ENCODE measurements at places on chromosomes 3 and 15.
A peak's percentile ranks its signal among the peaks of the same experiment; 100 is the strongest.

DNA sequence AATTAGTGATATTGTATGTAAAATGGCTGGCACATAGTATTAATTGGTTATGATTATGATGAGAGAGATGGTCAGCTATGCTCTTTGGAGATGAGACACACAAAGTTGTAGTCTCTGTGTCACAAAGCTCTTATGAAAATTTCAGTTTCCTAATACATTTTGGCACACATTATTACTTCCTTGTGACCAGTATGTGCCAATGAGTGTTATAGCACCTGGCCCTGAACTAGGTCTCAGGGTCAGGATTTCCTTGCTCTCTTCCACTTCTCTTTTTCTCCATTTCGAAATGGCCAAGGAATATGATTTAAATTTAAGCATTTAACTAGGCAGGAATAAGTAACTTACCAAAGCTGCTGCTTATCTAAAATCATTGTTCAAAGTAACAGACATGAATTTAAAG lies 28.0 kb downstream of the TIPARP start:
- no peak for DNase-seq

DNA sequence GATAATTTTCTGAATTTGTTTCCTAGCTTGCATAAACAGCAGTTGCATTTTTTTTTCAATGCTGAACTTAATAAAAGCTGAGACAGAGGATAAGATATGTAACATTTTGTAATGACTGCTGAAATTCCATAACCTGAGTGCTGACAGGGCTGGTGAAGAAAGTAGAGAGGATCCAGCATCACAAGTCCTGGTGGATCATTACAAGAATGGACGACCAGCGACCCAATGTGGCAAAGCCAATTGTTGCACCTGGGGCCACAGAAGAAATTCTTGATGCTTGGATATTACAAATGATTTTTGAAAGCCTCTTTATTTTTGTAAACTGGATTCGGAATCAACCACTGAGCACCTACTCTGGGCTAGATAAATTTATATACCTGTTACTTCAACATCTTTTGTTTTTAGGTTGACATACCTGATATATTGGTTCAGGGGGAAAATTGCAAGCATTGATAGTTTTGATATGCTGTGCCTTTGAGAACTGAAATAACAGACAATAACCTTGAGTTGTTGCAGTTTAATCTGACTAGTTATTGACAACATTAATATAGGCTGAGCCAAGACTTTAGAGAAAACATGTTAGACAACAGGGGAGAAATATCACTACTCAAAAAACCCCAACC lies 3.9 kb upstream of the ACTL6A start:
- DNase-seq, result peak; percentile 56

DNA sequence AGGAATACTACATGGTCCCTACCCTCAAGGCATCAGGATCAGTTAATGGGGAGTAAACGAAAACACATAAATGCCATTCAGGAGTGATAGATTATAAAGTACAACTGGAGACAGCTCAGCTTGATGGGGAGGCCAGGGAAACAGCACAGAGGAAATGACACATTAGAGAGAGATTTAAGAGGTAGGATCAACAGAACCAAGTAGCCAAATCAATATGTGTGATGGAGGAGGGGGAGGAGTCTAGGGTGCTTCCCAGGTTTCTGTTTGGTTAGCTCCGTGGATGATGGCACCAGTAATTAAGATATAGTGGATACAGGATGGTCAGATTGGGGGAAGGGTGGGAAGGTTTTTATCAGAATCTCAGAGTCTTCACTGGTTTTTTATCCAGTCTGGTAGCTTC lies 229.5 kb upstream of the ROPN1 start:
- no peak for DNase-seq

DNA sequence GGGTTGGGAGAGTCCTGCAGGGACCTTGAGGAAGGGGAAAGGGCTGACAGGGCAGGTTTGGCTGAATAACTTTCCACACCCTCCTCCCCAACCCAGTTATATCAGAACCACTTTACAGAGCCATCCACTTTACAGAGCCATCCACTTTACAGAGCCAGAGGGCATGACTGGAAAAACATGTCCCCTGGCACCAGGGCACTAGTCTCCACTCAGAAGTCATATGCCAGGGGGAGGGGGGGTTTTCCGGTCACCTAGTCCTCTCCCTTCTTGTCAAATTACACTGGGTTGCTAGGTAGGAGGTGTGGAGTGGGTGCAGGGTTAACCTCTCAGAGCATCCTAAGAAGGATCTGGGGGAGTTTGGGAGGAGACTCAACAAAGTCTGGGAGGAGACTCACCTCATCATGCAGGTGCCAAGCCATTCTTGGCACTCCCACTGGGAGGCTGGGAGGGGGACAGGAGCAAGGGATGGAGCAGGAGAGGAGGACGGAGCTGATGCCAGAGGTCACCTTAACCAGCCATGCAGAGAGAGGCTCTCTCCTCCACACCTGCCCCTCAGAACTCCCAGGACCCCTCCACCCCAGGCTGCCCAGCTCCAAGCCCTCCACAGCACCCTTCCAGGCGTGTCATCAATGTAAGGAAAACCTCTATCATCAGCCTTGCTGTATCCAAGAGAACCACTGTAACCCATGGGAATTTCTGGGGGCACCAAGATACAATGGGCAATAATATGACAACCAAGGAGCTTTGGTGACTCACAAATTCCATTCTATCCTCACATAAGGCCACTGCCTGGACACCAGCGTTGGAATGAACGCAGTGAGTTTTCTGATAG lies 1.7 kb downstream of the LRRC2 start:
- DNase-seq, result no peak

Measured in liver (tissue), 10 donors.